Sigmoid colon (tissue), 7 donors: ENCODE measurements at places on chromosomes 3 and 15. TPM values are rescaled to one million over a fixed set of nuclear protein-coding genes. Genes with fewer than 3 reads are reported as not detected.

DNA sequence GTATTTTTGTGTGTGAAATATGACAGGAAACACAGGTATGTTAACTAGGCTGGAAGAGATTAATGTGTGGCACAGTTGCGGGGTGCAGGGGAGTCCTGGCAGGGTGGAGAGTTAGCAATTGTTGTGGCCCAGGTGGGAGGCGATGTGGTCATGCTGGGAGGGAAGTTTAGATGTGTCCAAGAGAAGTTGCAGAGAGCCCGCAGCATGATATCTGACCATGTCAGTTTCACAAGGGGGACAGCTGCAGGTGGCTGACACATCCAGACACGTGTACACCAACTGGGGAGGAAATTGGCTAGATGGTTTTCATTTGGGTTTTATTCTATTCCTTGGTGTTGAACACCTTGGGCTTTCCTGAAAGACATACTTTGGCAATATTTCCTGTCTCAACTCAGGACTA is 172.8 kb upstream of the RGMA start:
- H3K27me3 ChIP-seq = no peaks in the 10 kb centered on the region
- no peak overlapping the region for H3K27ac ChIP-seq
- H3K4me1 ChIP-seq = no peaks in the 10 kb centered on the region
- DNase-seq = no peak
- H3K4me3 ChIP-seq = no peak overlapping the region

Gene FSD2
- total RNA-seq = not detected

- H3K4me1 ChIP-seq = peaks cover 19% of the 10 kb centered on the region
- H3K36me3 ChIP-seq = no peaks in the 10 kb centered on the region
- peak; percentile 78 for DNase-seq
- no peak within 1 kb of the TSS for H3K27ac ChIP-seq
Measured at GRCh38 chr15:64046421-64047153, at the start of gene DAPK2. DAPK2 (minus strand) TSS chr15:64046485; CDS start chr15:64040261, 6,224 bp downstream.

Gene NOX5
- total RNA-seq = 0.36 TPM

Gene HACD3
- 37.2 TPM for total RNA-seq

DNA sequence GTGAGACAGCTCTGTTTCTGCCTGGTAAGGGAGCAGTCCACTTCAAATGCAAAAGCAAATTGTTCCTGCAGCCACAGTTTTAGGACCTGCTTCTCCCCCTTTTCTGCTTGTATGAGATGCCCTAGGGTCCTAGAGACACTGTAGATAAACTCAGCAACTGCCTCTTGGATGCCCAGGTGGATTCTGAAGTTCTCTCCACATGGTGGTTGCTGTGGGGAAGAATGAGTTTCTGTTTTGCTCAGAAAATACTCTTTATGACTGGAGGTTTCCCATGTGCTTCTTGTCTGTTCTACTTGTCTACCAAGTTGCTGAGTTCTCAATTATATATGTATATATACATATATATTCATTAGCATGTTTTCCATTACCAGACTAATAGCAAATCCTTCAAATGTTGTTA is 5.6 kb upstream of the ZNF80 start:
- no peak for DNase-seq
- no peak overlapping the region for H3K4me3 ChIP-seq
- H3K27ac ChIP-seq = no peak overlapping the region

Gene WNT7A
- total RNA-seq = not detected

Gene SCAMP5
- 3.9 TPM for total RNA-seq

- no peaks in the 10 kb centered on the region for H3K36me3 ChIP-seq
- no peak for DNase-seq
- H3K27ac ChIP-seq = peak overlapping the region; percentile 77
- H3K4me3 ChIP-seq = no peak overlapping the region
- peaks cover 5% of the 10 kb centered on the region for H3K4me1 ChIP-seq
Measured at GRCh38 chr15:95327661-95328060, 1002.8 kb upstream of the NR2F2 start.

- H3K4me3 ChIP-seq = no peak overlapping the region
- no peak overlapping the region for H3K27ac ChIP-seq
- no peak for DNase-seq
- H3K4me1 ChIP-seq = no peaks in the 10 kb centered on the region
- H3K27me3 ChIP-seq = no peaks in the 10 kb centered on the region
- H3K36me3 ChIP-seq = no peaks in the 10 kb centered on the region
Measured at GRCh38 chr3:14265246-14265962, 86.8 kb downstream of the LSM3 start.

Gene CCR8
- not detected for total RNA-seq

Gene PROS1
- 29.7 TPM for total RNA-seq

Gene CP
- 6.6 TPM for total RNA-seq

GRCh38 chr3:127042634-127043033 is 59.7 kb downstream of the PLXNA1 start:
- no peaks in the 10 kb centered on the region for H3K36me3 ChIP-seq
- peak; percentile 56 for DNase-seq
- peak overlapping the region; percentile 73 for H3K27ac ChIP-seq
